Osteoblast (primary cell): ENCODE measurements at places on chromosomes 7 and 10.

- no peak for DNase-seq
Observed at GRCh38 chr10:14859043-14859442, 19.6 kb upstream of the SUV39H2 start.

GRCh38 chr7:71782051-71782450, 630.1 kb downstream of the CALN1 start:
- DNase-seq = no peak

- DNase-seq = no peak
Observed at GRCh38 chr10:22733992-22734391, 19.6 kb upstream of the PIP4K2A start.

GRCh38 chr10:75860009-75860408, 428.6 kb downstream of the LRMDA start:
- DNase-seq = no peak

- DNase-seq = no peak
Observed at GRCh38 chr7:157460721-157461120, 123.9 kb downstream of the DNAJB6 start.
